ENCODE measurements at places on chromosomes 1 and 21. TPM values are rescaled to one million over a fixed set of nuclear protein-coding genes. Genes with fewer than 3 reads are reported as not detected.

FCRL1 gene
- not detected for total RNA-seq

OR2L5 gene
- total RNA-seq, result not detected

IGSF3 gene
- 3.5 TPM for total RNA-seq

GRCh38 chr1:74215229-74215628 lies 17.2 kb downstream of the FPGT start:
- no peak for DNase-seq

DNA sequence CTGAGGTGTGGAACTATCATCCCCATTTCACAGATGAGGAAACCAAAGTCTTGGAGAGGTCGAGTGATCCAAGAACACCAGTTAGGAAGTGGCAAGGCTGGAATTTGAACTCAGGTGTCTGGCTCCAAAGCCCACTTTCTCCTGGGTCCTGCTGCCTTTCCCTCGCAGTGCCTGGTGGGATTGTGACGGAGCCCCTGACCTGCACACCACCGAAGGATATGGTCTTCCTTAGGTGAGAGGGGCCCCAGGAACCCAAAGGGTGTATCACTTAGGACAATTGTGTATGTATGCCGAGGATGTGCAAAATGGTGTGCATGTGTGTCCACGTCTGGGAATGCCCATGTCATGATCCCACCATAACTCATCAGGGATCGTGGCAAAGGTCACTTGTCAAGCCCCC lies 392.7 kb downstream of the MATN1 start:
- no peak for DNase-seq

GRCh38 chr1:153490272-153491051 lies 30.0 kb upstream of the S100A7 start:
- peak; percentile 91 for DNase-seq

DNA sequence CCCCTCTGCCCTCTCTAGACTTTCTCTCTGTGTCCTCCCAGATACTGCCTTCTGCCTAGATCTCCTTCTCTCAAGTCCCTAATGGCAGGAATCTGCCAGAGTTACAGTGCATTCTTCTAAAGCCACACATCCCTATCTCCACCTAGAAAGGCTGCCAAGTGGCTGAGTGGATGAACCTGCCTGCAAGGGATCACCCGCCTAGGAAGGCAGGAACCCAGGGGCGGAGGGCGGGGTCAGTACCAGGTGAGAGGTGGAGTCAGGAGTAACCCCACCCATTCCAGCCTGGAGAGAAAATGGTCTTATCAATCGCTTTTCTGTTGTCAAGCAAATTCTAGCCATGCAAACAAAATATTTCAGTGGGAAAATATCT lies 60.8 kb downstream of the BCAR3 start:
- no peak for DNase-seq

GRCh38 chr1:17258758-17259130 lies 9.8 kb downstream of the PADI3 start:
- DNase-seq, result peak; percentile 3
